ENCODE measurements at places on chromosomes 7 and 10. TPM values are rescaled to one million over a fixed set of nuclear protein-coding genes. Genes with fewer than 3 reads are reported as not detected.
A peak's percentile ranks its signal among the peaks of the same experiment; 100 is the strongest.

- H3K27ac ChIP-seq = no peak overlapping the region
- peaks cover 18% of the 10 kb centered on the region for H3K4me1 ChIP-seq
- no peaks in the 10 kb centered on the region for H3K27me3 ChIP-seq
- no peak overlapping the region for H3K4me3 ChIP-seq
- no peak for DNase-seq
These were observed 330.1 kb downstream of the EXOC4 start for GRCh38 chr7:133582766-133583523.

GRCh38 chr10:96341219-96342182 is 17.3 kb downstream of the OPALIN start:
- no peak overlapping the region for H3K27ac ChIP-seq
- H3K4me1 ChIP-seq = peaks cover 13% of the 10 kb centered on the region
- H3K4me3 ChIP-seq = no peak overlapping the region

- H3K36me3 ChIP-seq = peaks cover 9% of the 10 kb centered on the region
- H3K4me1 ChIP-seq = peaks cover 64% of the 10 kb centered on the region
- H3K27me3 ChIP-seq = no peaks in the 10 kb centered on the region
- peak overlapping the region; percentile 7 for H3K27ac ChIP-seq
- DNase-seq = peak; percentile 39
These were observed 46.0 kb downstream of the ZNRF2 start for GRCh38 chr7:30330134-30331111.

GRCh38 chr7:41312235-41312634 is 390.7 kb downstream of the INHBA start:
- no peaks in the 10 kb centered on the region for H3K4me1 ChIP-seq
- no peaks in the 10 kb centered on the region for H3K36me3 ChIP-seq
- no peak overlapping the region for H3K4me3 ChIP-seq
- no peak for DNase-seq
- no peaks in the 10 kb centered on the region for H3K27me3 ChIP-seq
- no peak overlapping the region for H3K27ac ChIP-seq

GRCh38 chr10:68139448-68140272 is 30.4 kb downstream of the MYPN start:
- no peak overlapping the region for H3K27ac ChIP-seq
- no peak for DNase-seq
- H3K27me3 ChIP-seq = peaks cover 19% of the 10 kb centered on the region

GRCh38 chr7:104972500-104972899 is 41.5 kb upstream of the KMT2E start:
- peaks cover 6% of the 10 kb centered on the region for H3K36me3 ChIP-seq
- no peak for DNase-seq
- H3K4me3 ChIP-seq = no peak overlapping the region
- H3K27ac ChIP-seq = peak overlapping the region; percentile 26
- no peaks in the 10 kb centered on the region for H3K27me3 ChIP-seq

DNA sequence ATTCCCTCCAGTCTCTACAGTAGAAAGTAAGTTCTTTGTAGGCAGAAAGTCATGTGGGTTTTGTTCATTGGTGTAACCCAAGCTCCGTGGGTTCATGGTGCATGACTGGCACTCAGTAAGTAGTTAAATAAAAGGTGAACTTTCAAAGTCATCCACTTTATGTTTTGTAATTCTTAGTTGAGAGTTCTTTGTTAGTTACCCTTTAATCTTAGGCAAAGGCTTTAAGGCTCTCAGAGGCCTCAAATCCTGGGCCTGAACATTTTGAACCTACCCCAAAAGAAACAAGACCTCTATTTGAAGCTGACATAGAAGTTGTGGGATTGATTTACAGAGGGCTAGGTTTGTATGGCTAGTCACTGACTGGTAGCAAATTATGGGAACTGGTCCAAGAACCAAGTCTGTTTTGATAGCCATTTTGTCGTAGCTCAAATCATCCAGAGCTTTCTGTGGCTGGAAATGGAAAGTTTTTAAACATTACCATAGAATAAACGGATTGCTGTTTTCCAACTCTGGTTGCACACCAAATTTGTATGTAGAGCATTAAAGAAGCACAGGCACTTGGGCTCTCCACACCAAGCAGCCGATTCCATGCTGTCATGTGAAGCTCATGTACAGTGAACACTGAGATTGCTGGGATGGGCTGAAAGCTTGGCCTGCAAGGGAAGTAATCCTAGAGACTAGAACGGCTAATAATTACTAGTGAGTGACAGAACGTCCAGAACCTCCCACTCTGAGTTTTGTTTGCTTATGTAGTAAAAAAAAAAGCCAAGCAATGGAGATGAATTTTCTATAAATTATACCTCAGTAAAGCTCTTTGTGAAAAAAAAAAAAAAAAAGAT is 53.5 kb downstream of the DENND11 start:
- H3K27ac ChIP-seq = peak overlapping the region; percentile 91
- no peak for DNase-seq
- H3K4me3 ChIP-seq = no peak overlapping the region
- peaks cover 14% of the 10 kb centered on the region for H3K4me1 ChIP-seq

GRCh38 chr10:75744261-75744660 is 312.8 kb downstream of the LRMDA start:
- no peaks in the 10 kb centered on the region for H3K4me1 ChIP-seq
- no peaks in the 10 kb centered on the region for H3K27me3 ChIP-seq

GRCh38 chr7:129845178-129845971 is 107.4 kb downstream of the UBE2H start:
- no peak overlapping the region for H3K27ac ChIP-seq
- H3K36me3 ChIP-seq = no peaks in the 10 kb centered on the region
- DNase-seq = no peak
- peaks cover 39% of the 10 kb centered on the region for H3K4me1 ChIP-seq
- no peaks in the 10 kb centered on the region for H3K27me3 ChIP-seq

DNA sequence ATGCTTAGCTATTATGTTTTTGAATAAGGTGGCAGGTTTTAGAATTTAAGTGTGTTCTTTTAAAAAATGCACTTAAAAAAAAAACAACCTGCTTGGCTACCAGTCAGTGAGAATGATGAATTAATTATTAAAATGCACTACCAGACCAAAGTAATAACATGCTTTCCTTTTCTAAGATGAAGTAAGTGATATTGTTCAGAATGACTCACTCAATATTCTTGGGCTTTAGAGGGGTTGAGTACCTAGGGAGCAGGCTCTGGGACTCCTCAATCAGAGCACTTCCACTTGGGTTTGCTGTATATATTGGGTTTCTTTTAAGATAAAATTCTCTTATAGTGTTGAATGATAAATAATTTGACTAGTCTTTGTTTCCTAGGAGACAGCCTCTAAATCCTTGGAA is 8.6 kb downstream of the STAM start:
- no peak overlapping the region for H3K4me3 ChIP-seq
- H3K27me3 ChIP-seq = no peaks in the 10 kb centered on the region
- H3K36me3 ChIP-seq = peaks cover 39% of the 10 kb centered on the region
- no peak for DNase-seq
- peaks cover 38% of the 10 kb centered on the region for H3K4me1 ChIP-seq

- no peaks in the 10 kb centered on the region for H3K27me3 ChIP-seq
- no peaks in the 10 kb centered on the region for H3K4me1 ChIP-seq
- H3K4me3 ChIP-seq = no peak overlapping the region
- DNase-seq = no peak
These were observed 285.8 kb downstream of the BMPER start for GRCh38 chr7:34191162-34191561.

GRCh38 chr7:103687272-103687671 is 241.3 kb upstream of the SLC26A5 start:
- no peaks in the 10 kb centered on the region for H3K36me3 ChIP-seq
- H3K27ac ChIP-seq = no peak overlapping the region
- DNase-seq = no peak
- H3K4me1 ChIP-seq = no peaks in the 10 kb centered on the region
- H3K27me3 ChIP-seq = no peaks in the 10 kb centered on the region
- no peak overlapping the region for H3K4me3 ChIP-seq

- H3K4me3 ChIP-seq = peak overlapping the region; percentile 64
- DNase-seq = no peak
- no peak overlapping the region for H3K27ac ChIP-seq
- no peaks in the 10 kb centered on the region for H3K36me3 ChIP-seq
- no peaks in the 10 kb centered on the region for H3K4me1 ChIP-seq
These were observed 57.5 kb upstream of the ZNF32 start for GRCh38 chr10:43706166-43706565.

DNA sequence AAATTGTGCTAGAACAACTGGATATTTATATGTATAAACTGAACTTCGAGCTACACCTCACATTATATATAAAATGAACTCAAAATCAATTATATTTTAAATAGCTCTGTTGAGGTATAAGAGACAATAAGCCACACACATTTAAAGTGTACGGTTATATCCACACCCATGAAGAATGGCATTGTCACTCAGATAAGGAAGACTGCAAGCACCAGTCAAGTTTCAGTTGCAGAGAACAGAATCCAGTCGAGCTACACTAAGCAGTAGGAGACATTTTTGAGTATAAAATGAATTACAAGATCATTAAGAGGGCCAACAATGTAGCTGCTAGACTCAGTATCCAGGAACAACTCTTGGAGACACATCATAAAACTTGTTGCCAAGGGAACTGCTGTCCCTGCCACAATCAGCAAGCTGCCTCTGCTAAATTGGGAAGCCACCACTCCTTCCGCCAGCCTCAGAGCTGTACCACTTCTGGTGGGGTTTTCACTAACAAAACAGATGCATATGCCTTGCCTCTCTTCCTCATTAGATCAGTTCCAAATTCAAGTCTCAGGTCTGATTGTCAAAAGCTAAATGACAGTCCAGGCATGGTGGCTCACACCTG is 19.6 kb upstream of the GPNMB start:
- H3K4me1 ChIP-seq = peaks cover 4% of the 10 kb centered on the region
- H3K4me3 ChIP-seq = no peak overlapping the region
- no peaks in the 10 kb centered on the region for H3K36me3 ChIP-seq

GRCh38 chr10:13872411-13872810 is 285.6 kb downstream of the PRPF18 start:
- H3K4me1 ChIP-seq = peaks cover 49% of the 10 kb centered on the region
- H3K4me3 ChIP-seq = peak overlapping the region; percentile 67
- no peaks in the 10 kb centered on the region for H3K27me3 ChIP-seq
- H3K27ac ChIP-seq = peak overlapping the region; percentile 96
- no peak for DNase-seq

DNA sequence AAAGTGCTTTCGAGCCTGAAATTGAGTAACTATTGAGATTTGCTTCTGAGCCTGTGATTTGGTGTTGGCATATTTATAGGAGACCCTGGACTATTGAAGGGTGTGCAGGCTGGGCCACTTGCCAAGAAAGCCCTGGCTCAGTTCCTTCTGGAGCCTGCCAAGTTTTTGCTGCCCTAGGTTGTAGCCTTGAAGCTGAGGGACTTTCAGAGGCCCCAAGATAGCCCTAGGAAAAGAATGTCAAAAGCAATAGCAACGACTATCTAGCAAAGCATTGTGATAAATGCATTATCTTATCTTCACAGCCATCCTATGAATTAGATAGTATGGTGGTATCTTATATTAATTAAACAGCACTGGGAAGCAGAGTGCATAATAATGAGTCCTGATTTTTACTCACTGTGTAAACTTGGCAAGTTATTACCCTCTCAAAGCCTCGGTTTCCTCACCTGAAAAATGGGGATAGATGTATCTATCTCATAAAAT is 473.7 kb upstream of the PODXL start:
- DNase-seq = no peak
- H3K27ac ChIP-seq = no peak overlapping the region
- no peaks in the 10 kb centered on the region for H3K36me3 ChIP-seq
- H3K4me3 ChIP-seq = no peak overlapping the region
- H3K27me3 ChIP-seq = no peaks in the 10 kb centered on the region

GRCh38 chr7:96562966-96563365 is 146.7 kb downstream of the SEM1 start:
- no peak overlapping the region for H3K27ac ChIP-seq
- no peak overlapping the region for H3K4me3 ChIP-seq
- no peak for DNase-seq
- H3K27me3 ChIP-seq = no peaks in the 10 kb centered on the region
- no peaks in the 10 kb centered on the region for H3K36me3 ChIP-seq
- H3K4me1 ChIP-seq = no peaks in the 10 kb centered on the region

- no peak overlapping the region for H3K4me3 ChIP-seq
- no peak overlapping the region for H3K27ac ChIP-seq
- no peaks in the 10 kb centered on the region for H3K4me1 ChIP-seq
- DNase-seq = no peak
These were observed 147.9 kb downstream of the PARD3 start for GRCh38 chr10:34667177-34667576.

- no peak for DNase-seq
- H3K27ac ChIP-seq = no peak overlapping the region
- H3K36me3 ChIP-seq = no peaks in the 10 kb centered on the region
- H3K27me3 ChIP-seq = no peaks in the 10 kb centered on the region
These were observed 81.4 kb downstream of the AKR1D1 start for GRCh38 chr7:138157702-138158101.

- peak; percentile 42 for DNase-seq
- H3K4me1 ChIP-seq = peaks cover 23% of the 10 kb centered on the region
- peaks cover 65% of the 10 kb centered on the region for H3K36me3 ChIP-seq
- H3K27me3 ChIP-seq = no peaks in the 10 kb centered on the region
These were observed 10.3 kb downstream of the HUS1 start for GRCh38 chr7:47968847-47969774.

DNA sequence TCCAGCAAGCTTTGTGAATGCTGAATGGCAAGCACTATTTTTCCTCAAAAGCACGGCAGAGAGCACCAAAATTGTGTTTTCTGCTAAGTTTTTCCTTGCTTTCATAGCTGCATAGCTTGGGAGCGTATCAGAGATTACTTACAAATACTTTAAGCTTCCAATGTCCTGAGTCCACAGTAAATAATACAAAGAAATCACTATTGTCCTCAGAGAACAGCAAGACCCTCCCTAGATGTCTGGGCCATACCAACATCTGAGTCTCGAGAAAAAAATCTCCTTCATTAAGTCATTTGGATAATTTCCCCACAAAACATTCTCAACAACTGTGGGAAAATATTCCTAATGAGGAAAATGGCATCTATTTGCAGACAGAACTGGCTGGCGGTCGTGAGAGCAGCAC is 41.7 kb downstream of the SGMS1 start:
- H3K4me3 ChIP-seq = no peak overlapping the region
- H3K4me1 ChIP-seq = peaks cover 78% of the 10 kb centered on the region
- peak overlapping the region; percentile 63 for H3K27ac ChIP-seq
- DNase-seq = no peak
- H3K27me3 ChIP-seq = no peaks in the 10 kb centered on the region

DNA sequence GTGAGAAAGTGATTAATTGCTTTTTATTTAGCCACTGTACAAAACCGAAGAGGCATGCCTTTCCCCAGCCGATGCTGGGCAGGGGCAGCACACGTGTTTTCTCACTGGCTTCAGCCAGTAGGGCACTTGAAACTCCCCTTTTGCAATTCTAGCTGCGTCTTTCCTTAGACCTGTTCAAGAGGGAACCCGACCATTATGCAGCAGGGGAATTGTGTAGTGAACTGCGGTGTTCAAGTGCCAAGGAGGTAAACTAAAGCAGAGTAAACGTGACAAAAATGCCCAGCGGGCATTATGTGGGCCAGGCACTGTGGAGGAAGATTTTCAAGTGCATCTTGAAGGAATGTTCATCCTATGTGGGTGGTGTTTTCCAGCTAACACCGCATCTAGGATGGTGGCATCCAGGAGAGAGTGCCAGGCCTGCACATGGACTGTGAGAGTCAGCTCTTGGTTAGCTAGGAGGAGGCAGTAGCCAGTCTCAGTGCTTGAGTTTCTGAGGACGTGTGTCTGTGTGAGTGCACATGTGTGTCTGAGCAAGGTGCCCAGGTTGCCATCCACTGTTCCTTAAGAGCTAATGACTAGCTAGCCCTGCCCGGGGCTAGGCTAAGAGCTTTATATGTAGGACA is 3.3 kb downstream of the WIPF3 start:
- H3K36me3 ChIP-seq = no peaks in the 10 kb centered on the region
- no peak overlapping the region for H3K4me3 ChIP-seq
- H3K4me1 ChIP-seq = no peaks in the 10 kb centered on the region

The TYW1B gene
- polyA plus RNA-seq = 1.3 TPM

The LIPN gene
- polyA plus RNA-seq = not detected

The CACNB2 gene
- 0.61 TPM for polyA plus RNA-seq

The VWDE gene
- not detected for polyA plus RNA-seq

The SLC35G1 gene
- 0.08 TPM for polyA plus RNA-seq

The GTPBP10 gene
- polyA plus RNA-seq = 48.4 TPM

The OR2A1 gene
- polyA plus RNA-seq = not detected

All from naive B cell (primary cell).